ENCODE measurements at places on chromosomes 2 and 18. TPM values are rescaled to one million over a fixed set of nuclear protein-coding genes. Genes with fewer than 3 reads are reported as not detected.

DNA sequence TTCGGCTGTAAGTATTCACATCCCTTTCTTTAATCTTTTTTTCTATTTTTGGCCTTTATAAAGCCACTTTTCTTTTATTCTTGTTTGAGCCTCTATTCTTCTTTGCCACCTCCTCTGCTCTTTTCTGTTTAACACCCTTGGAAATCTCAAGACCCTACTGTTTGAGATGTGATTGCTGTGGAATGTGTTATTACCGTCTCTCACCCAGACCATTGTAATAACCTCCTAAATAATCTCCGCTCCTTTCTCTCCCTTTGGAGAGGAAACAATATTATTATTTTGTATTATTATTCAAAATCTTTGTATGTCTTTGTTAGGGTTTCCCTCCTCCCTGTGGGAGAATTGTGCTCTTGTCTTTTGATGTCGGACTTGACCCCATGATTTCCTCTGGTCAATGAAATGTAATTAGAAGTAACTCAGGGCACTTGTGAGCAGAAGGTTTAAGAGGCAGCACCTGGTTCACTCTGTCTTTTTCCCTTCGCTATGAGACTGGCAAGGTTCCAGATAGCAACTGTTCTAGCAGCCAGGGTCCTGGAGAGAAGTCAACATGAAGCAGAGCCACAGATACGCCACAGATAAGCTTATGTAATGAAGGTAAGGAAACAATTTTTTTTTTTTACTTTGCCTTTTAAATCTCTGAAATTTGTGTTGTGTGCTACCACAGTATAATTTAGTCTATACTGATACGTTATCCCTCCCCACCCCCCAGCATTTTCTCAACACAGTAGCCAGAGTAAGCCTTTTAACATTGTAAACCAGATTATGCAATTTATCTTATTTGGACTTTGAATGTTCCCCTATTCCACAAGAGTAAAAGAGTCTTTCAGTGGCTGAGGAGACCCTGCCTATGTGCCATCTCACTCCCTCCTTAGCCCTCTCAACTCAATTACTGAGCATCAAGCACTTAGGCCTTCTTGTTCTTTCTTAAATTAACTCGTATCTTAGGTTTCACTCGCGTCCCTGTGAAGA, 601.2 kb upstream of the ZNF804A start:
- peaks cover 3% of the 10 kb centered on the region for H3K27me3 ChIP-seq
- no peak for DNase-seq
- no peaks in the 10 kb centered on the region for H3K4me1 ChIP-seq
- no peaks in the 10 kb centered on the region for H3K36me3 ChIP-seq
- H3K27ac ChIP-seq = no peak overlapping the region

DNA sequence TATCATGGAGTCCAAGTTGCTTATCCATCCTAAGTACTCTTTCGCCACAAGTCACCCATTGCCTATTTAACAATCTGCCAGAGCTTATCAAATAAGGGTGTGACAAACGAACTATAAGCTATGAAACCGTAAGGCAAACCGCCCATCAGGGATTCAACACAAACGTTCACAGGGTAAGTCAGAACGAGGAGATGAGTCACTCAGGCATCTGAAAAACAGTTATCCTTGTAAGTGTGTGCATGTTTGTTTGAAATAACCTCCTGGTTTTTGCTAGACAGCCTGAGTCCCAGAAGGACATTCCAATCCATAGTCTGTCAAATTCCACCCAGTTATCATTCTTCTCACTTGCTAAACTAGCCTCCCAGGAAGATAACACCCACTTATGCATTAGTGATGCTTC, 299.1 kb downstream of the PAX3 start:
- no peaks in the 10 kb centered on the region for H3K36me3 ChIP-seq
- H3K4me1 ChIP-seq = no peaks in the 10 kb centered on the region
- H3K27ac ChIP-seq = no peak overlapping the region
- no peak for DNase-seq
- no peak overlapping the region for H3K4me3 ChIP-seq

DNA sequence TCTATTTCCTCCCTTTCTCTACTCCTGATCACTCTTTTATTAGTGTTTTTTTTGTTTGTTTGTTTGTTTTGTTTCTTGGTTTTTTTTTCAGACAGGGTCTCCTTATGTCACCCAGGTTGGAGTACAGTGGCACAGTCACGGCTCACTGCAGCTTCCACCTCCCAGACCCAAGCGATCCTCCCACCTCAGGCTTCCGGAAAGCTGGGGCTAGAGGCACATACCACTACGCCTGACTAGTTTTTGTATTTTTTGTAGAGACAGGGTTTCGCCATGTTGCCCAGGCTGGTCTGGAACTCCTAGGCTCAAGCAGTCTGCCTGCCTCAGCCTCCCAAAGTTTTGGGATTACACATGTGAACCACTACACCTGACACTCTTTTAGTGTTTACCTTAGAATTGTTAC, 122.3 kb downstream of the ATL2 start:
- peaks cover 13% of the 10 kb centered on the region for H3K27me3 ChIP-seq
- no peak overlapping the region for H3K4me3 ChIP-seq
- H3K36me3 ChIP-seq = no peaks in the 10 kb centered on the region
- no peaks in the 10 kb centered on the region for H3K4me1 ChIP-seq
- H3K27ac ChIP-seq = no peak overlapping the region
- no peak for DNase-seq

Gene LRRC30
- not detected for total RNA-seq

GRCh38 chr2:180063494-180064092, 56.5 kb upstream of the CWC22 start:
- no peak overlapping the region for H3K4me3 ChIP-seq
- no peak overlapping the region for H3K27ac ChIP-seq
- H3K4me1 ChIP-seq = no peaks in the 10 kb centered on the region
- no peak for DNase-seq
- H3K27me3 ChIP-seq = peaks cover 4% of the 10 kb centered on the region
- no peaks in the 10 kb centered on the region for H3K36me3 ChIP-seq

GRCh38 chr2:109009920-109010610, 21.0 kb upstream of the EDAR start:
- H3K4me3 ChIP-seq = no peak overlapping the region
- H3K4me1 ChIP-seq = no peaks in the 10 kb centered on the region
- DNase-seq = no peak
- H3K36me3 ChIP-seq = no peaks in the 10 kb centered on the region
- H3K27ac ChIP-seq = no peak overlapping the region

Gene LCT
- 0.41 TPM for total RNA-seq

DNA sequence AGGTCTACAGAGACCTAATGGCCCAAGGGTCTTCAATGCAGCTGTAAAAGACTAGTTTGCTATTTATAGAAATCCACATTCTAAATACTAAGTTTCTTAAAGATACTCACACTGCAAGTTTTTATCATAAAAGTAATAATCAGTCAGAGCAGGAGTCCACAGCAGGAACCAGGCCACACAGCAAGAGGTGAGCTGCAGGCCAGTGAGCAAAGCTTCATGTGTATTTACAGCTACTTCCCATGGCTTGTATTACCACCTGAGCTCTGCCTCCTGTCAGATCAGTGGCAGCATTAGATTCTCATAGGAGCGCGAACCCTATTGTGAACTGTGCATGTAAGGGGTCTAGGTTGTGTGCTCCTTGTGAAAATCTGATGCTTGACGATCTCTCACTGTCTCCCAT, 6.7 kb upstream of the SCN9A start:
- no peaks in the 10 kb centered on the region for H3K36me3 ChIP-seq
- H3K27me3 ChIP-seq = peaks cover 10% of the 10 kb centered on the region
- no peak overlapping the region for H3K27ac ChIP-seq
- no peak overlapping the region for H3K4me3 ChIP-seq
- DNase-seq = no peak
- no peaks in the 10 kb centered on the region for H3K4me1 ChIP-seq

- no peaks in the 10 kb centered on the region for H3K4me1 ChIP-seq
- no peak for DNase-seq
- H3K4me3 ChIP-seq = no peak overlapping the region
Measured at GRCh38 chr2:12685145-12685544, 31.6 kb upstream of the TRIB2 start.

GRCh38 chr2:10688921-10689807, 611 bp downstream of the NOL10 start:
- H3K27ac ChIP-seq = no peak overlapping the region
- peaks cover 8% of the 10 kb centered on the region for H3K4me1 ChIP-seq
- H3K4me3 ChIP-seq = no peak overlapping the region
- no peak for DNase-seq
- H3K27me3 ChIP-seq = no peaks in the 10 kb centered on the region
- H3K36me3 ChIP-seq = peaks cover 2% of the 10 kb centered on the region

- no peaks in the 10 kb centered on the region for H3K36me3 ChIP-seq
- DNase-seq = no peak
Measured at GRCh38 chr18:30277676-30278075, 764.9 kb downstream of the DSC3 start.

GRCh38 chr2:108297436-108298141, 8.9 kb downstream of the SULT1C2 start:
- H3K36me3 ChIP-seq = no peaks in the 10 kb centered on the region
- no peak for DNase-seq
- peaks cover 3% of the 10 kb centered on the region for H3K27me3 ChIP-seq
- no peak overlapping the region for H3K27ac ChIP-seq

Gene TDRD15
- total RNA-seq = not detected

GRCh38 chr18:75638776-75639471, 211.4 kb upstream of the SMIM21 start:
- H3K27ac ChIP-seq = no peak overlapping the region
- no peak overlapping the region for H3K4me3 ChIP-seq
- H3K27me3 ChIP-seq = no peaks in the 10 kb centered on the region

DNA sequence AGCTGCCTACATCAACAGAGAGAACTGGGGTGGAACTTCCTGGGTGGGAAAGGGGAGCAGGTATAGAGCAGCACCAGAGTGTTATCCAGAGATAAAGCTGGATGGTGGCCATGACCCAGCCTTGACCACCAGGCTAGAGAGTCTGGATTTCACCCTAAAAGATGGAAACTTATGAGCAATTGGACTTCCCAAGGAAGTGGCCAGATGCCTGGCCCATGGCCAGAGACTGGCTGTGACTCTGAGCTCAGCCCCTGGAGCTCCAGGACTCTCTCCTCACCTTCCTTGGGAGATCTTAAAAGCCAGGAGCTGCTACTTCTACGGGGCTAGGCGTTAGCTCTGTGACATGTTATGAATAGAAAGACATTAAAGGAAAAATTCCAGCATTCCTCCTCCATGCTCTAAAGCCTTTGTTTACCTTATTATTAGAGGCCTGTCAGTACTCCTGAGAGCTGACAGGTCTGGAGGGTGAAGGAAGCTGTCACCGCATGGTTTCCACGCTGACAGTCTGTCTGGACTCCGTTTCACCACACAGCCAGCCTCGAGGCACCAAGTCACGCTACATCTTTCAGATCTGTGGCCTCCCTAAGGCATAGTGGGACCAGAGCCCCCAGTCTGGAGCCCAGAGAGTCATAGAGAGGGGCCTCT, 260.0 kb upstream of the SIX2 start:
- H3K4me3 ChIP-seq = no peak overlapping the region
- DNase-seq = no peak
- no peak overlapping the region for H3K27ac ChIP-seq
- H3K4me1 ChIP-seq = peaks cover 4% of the 10 kb centered on the region
- H3K27me3 ChIP-seq = peaks cover 9% of the 10 kb centered on the region

- H3K4me3 ChIP-seq = no peak overlapping the region
- H3K27me3 ChIP-seq = no peaks in the 10 kb centered on the region
- DNase-seq = no peak
- no peak overlapping the region for H3K27ac ChIP-seq
Measured at GRCh38 chr2:83941886-83942285, 517.2 kb downstream of the SUCLG1 start.

Gene GALNT14
- total RNA-seq = 0.27 TPM

GRCh38 chr2:189104934-189105333, 74.6 kb downstream of the COL5A2 start:
- no peak overlapping the region for H3K27ac ChIP-seq
- no peaks in the 10 kb centered on the region for H3K27me3 ChIP-seq
- H3K36me3 ChIP-seq = no peaks in the 10 kb centered on the region
- no peak overlapping the region for H3K4me3 ChIP-seq
- no peaks in the 10 kb centered on the region for H3K4me1 ChIP-seq
- DNase-seq = no peak

GRCh38 chr18:9453283-9453682, 22.0 kb upstream of the RALBP1 start:
- no peak for DNase-seq
- H3K4me1 ChIP-seq = no peaks in the 10 kb centered on the region
- no peak overlapping the region for H3K27ac ChIP-seq
- no peak overlapping the region for H3K4me3 ChIP-seq
- H3K27me3 ChIP-seq = no peaks in the 10 kb centered on the region

DNA sequence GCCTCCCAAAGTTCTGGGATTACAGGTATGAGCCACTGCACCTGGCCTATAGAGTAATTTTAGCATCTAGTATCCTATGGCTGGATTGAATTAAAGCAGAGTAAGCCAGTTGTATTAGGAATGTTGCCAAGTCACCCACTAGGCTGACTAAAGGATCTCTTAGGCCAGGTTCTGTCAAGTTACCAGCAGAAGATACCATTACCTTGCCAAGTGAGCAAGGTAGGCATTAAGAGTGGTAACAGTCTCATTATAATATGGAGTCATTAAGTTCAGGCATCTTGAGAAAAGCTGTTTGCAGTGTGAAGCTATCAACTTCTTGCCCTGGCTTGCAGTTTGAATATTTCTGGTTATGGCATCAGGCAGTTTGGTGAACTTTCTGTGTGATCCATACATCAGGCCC, 37.0 kb upstream of the MTCL1 start:
- peaks cover 9% of the 10 kb centered on the region for H3K27me3 ChIP-seq
- H3K36me3 ChIP-seq = no peaks in the 10 kb centered on the region
- H3K27ac ChIP-seq = no peak overlapping the region

DNA sequence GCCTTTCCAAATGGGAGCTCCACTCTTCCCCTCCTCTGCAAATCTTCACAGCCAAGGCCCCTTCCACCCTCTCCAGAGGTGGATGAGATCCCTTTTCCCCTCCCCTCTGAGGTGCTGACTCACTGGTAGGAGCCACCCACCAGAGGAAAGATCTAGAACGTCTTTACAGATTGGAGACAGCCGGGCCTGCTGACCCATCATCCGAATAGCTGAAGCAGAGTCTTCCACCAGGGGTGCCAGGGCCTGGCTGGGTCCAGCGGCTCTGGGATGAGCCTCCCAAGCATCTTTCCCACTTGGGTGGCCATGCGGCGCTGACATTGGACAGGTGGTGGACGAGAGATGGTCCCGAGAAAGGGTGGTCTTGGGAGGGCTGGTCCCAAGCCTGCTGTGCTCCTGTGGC, 9.0 kb downstream of the ERFE start:
- no peak for DNase-seq
- H3K27ac ChIP-seq = peak overlapping the region; percentile 34
- no peaks in the 10 kb centered on the region for H3K4me1 ChIP-seq
- no peak overlapping the region for H3K4me3 ChIP-seq
- H3K27me3 ChIP-seq = peaks cover 11% of the 10 kb centered on the region

DNA sequence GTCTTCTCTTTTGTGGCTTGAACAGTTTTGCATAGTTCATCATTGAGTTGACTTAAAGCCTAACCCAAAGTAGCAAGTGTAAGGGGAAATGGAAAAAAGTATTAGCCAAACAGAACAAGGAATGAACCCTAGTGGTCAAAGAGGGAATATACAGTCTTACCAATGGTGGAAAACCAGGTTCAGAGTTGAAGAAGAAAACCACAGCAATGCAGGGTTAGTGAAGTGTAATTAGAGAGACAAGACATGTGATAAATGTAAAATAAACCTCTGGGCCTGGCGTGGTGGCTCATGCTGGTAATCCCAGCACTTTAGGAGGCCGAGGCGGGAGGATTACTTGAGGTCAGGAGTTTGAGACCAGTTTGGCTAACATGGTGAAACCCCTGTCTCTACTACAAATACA, 2.4 kb downstream of the TTN start:
- H3K27me3 ChIP-seq = no peaks in the 10 kb centered on the region
- no peak overlapping the region for H3K27ac ChIP-seq
- DNase-seq = no peak

- H3K27ac ChIP-seq = no peak overlapping the region
- H3K4me3 ChIP-seq = no peak overlapping the region
- H3K36me3 ChIP-seq = no peaks in the 10 kb centered on the region
- H3K4me1 ChIP-seq = no peaks in the 10 kb centered on the region
- DNase-seq = no peak
Measured at GRCh38 chr18:40233931-40234616, 1721.0 kb upstream of the PIK3C3 start.

Gene FSIP2
- total RNA-seq = not detected

Gene CMPK2
- 7.4 TPM for total RNA-seq

Gene SLC8A1
- total RNA-seq = 1.8 TPM

Measured in activated T-helper 1 cell treated with anti-CD3 and anti-CD28 coated beads, Interleukin-12 subunit alpha, Interleukin-12 subunit beta, Interleukin-2, Interleukin-4 antibody, amounts not matched to agents 30 ng/mL and 10 ng/mL and 1 ng/mL, durations not matched to agents 14 hours and 24 hours and 36 hours (primary cell).